ENCODE measurements at places on chromosomes 13 and 19. TPM values are rescaled to one million over a fixed set of nuclear protein-coding genes. Genes with fewer than 3 reads are reported as not detected.

CPAMD8 gene
- total RNA-seq: 0.45 TPM

YJEFN3 gene
- 0.30 TPM for total RNA-seq

ACER1 gene
- total RNA-seq: 0.15 TPM

PODNL1 gene
- total RNA-seq: 1.7 TPM

RAB8A gene
- 66.1 TPM for total RNA-seq

PRR22 gene
- total RNA-seq: 0.59 TPM

WIZ gene
- 28.2 TPM for total RNA-seq

ALOX5AP gene
- not detected for total RNA-seq

ZNF284 gene
- 0.74 TPM for total RNA-seq

ANKRD24 gene
- 2.0 TPM for total RNA-seq

VMAC gene
- total RNA-seq: 2.1 TPM

WTIP gene
- total RNA-seq: 19.5 TPM

ZNF556 gene
- not detected for total RNA-seq

SYDE1 gene
- 60.7 TPM for total RNA-seq

SIGLEC8 gene
- total RNA-seq: not detected

FUT1 gene
- total RNA-seq: 0.17 TPM

RASAL3 gene
- total RNA-seq: not detected

TEX29 gene
- total RNA-seq: not detected

CCDC169 gene
- total RNA-seq: 3.7 TPM

DLL3 gene
- total RNA-seq: 0.67 TPM

GPR108 gene
- 43.9 TPM for total RNA-seq

CCNA1 gene
- 1.0 TPM for total RNA-seq

CD320 gene
- 92.6 TPM for total RNA-seq

HMGB1 gene
- total RNA-seq: 815 TPM

PRX gene
- total RNA-seq: 1.6 TPM

GARRE1 gene
- 8.8 TPM for total RNA-seq

CFAP97D2 gene
- not detected for total RNA-seq

CD33 gene
- total RNA-seq: not detected

SHANK1 gene
- total RNA-seq: 1.8 TPM

KLK14 gene
- total RNA-seq: not detected

PGLYRP2 gene
- total RNA-seq: not detected

PLK5 gene
- not detected for total RNA-seq

NLRP12 gene
- total RNA-seq: not detected

SIGLEC9 gene
- total RNA-seq: not detected

C19orf73 gene
- 2.2 TPM for total RNA-seq

CEACAM8 gene
- total RNA-seq: not detected

KCNJ14 gene
- 0.15 TPM for total RNA-seq

MBD3L3 gene
- not detected for total RNA-seq

DDX39A gene
- total RNA-seq: 126 TPM

ATP1A3 gene
- total RNA-seq: 0.17 TPM

CDKN2D gene
- 8.6 TPM for total RNA-seq

POSTN gene
- total RNA-seq: 7.1 TPM

NXNL1 gene
- not detected for total RNA-seq

ZNF850 gene
- 1.8 TPM for total RNA-seq
